ENCODE measurements at places on chromosomes 2 and 18. TPM values are rescaled to one million over a fixed set of nuclear protein-coding genes. Genes with fewer than 3 reads are reported as not detected.

GRCh38 chr2:213923543-213923942 lies 487.3 kb upstream of the VWC2L start:
- no peak for DNase-seq

- DNase-seq, result no peak
Measured at GRCh38 chr2:144364944-144365738, 154.8 kb downstream of the ZEB2 start.

DNA sequence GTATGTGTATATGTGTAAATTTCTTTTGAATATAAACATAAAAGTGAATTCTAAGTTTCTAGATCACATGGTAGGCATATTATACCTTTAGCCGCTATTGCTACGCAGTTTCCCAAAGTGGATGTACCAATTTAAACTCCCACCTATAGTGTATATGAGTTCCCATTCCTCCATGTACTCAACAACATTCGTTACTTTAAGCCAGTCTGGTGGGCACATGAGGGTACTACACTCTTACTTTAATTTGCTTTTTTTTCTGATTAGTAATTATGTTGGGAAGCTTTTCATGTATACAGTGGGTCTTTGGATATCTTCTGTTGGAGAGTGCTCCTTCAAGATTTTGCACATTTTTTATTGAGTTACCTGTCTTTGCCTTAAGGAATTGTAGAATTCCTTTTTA lies 683.8 kb downstream of the ERBB4 start:
- no peak for DNase-seq

- DNase-seq, result no peak
Measured at GRCh38 chr2:97645112-97645694, 659 bp upstream of the COX5B start.

The GULP1 gene
- total RNA-seq, result 25.9 TPM

- DNase-seq, result no peak
Measured at GRCh38 chr18:65227970-65228369, 522.8 kb upstream of the CDH7 start.

The TBR1 gene
- total RNA-seq, result not detected

GRCh38 chr18:26192233-26192632 lies 34.0 kb upstream of the TAF4B start:
- DNase-seq, result no peak

- no peak for DNase-seq
Measured at GRCh38 chr2:44799105-44799504, 142.4 kb upstream of the SIX3 start.

The CTLA4 gene
- not detected for total RNA-seq

- DNase-seq, result no peak
Measured at GRCh38 chr18:23453680-23454058, 582 bp downstream of the RIOK3 start.

GRCh38 chr2:95352310-95353054 lies 50.0 kb upstream of the FAHD2A start:
- peak; percentile 50 for DNase-seq

GRCh38 chr2:122939796-122940195 lies 1085.3 kb upstream of the CNTNAP5 start:
- DNase-seq, result no peak

- no peak for DNase-seq
Measured at GRCh38 chr2:176826356-176826755, 386.2 kb upstream of the HNRNPA3 start.

DNA sequence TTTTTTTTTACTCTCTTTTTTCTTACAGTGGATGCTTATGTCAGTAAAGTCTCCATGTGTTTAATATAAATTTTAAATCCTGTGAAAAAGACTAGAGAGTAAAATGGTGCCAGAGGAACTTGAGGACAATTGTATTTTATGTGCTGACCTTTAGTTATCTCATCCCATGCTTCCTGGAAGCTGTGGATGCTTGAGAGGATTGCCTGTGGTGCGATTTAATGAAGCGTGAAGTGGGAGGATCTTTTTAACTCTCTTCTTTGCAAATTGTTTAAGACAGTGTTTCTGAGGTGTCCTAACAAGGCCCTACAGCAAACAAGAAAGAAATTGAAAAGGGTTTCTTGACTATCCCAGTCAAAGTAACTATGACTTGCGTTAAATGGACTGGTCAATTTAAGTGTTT lies 84.2 kb downstream of the DTNA start:
- no peak for DNase-seq

DNA sequence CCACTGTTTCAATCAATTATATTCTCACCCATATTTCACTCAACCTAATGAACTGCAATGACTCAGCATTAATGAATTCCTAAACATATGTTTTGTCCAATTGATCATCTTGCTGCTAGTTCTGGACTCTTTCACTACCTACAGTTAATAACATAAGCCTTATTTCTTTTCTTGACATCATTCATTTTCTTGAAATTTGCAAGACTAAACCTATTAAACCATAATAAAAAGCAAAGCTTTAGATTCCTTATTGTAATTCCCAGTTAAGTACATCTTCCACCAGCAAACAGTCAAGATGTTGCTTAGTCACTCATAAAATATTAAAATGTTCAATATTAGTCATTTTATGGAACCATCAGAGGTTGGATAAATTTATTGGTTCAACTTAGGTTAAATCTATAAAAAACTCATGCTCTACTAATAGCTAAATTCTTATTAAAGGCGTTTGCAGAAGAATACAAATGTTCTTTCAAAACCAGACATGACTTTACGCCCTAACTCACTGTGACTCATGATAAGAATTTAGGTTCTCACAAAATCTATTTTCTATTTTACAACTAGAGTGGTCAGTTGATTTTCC lies 599.4 kb downstream of the RNF144A start:
- no peak for DNase-seq

The CRYGB gene
- total RNA-seq, result not detected

- no peak for DNase-seq
Measured at GRCh38 chr2:97797355-97797754, 84.0 kb downstream of the ZAP70 start.

DNA sequence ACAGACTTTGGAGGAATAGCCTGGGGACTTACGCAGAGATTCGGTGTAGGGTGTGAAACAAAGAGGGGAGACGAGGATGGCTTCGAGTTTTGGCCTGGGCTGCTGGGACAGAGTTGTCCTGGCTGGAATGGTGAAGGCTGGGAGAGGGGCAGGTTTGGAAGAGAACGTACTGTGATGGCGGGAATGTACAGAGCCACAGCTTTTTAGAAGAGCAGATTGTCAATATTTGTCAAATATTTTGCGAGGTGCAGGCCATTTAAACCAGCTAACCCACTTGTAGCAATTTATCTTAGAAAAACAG lies 14.4 kb upstream of the ITM2C start:
- no peak for DNase-seq

The GPD2 gene
- total RNA-seq, result 14.8 TPM

- DNase-seq, result no peak
Measured at GRCh38 chr18:6871566-6871965, 142.1 kb downstream of the ARHGAP28 start.

- no peak for DNase-seq
Measured at GRCh38 chr18:28432339-28432738, 255.4 kb upstream of the CDH2 start.

GRCh38 chr2:100857915-100858314 lies 38.0 kb downstream of the NPAS2 start:
- DNase-seq, result no peak

DNA sequence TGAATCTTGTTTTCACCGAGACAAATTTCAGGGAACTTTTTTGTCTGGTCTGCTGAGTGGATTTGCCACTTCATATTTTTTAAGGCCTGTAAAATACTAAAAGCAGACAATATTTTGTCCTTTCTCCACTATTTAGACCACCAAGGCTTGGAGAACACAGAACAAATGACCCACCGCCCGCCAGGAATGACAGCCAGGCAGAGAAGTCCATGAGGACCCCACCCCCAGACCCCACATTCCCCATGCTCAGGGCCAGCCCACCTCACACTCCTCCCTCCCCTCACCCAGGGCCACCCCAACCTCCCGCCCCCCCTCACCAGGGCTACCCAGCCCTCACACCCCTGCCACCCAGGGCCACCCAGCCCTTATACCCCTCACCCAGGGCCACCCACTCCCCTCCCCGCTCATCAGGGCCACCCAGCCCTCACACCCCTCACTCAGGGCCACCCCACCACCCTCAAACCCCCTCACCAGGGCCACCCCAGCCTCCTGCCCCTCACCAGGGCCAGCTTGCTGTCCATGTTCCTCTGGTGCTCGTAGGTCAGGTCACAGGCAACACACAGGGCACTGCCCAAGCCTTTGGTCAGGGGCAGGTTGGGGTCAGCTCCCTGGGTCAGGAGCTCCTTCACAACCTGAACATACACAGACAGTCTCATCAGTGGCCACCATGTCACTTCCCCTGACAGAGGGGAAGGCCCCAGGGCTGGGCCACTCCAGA lies 50.6 kb downstream of the ANKMY1 start:
- peak; percentile 54 for DNase-seq

DNA sequence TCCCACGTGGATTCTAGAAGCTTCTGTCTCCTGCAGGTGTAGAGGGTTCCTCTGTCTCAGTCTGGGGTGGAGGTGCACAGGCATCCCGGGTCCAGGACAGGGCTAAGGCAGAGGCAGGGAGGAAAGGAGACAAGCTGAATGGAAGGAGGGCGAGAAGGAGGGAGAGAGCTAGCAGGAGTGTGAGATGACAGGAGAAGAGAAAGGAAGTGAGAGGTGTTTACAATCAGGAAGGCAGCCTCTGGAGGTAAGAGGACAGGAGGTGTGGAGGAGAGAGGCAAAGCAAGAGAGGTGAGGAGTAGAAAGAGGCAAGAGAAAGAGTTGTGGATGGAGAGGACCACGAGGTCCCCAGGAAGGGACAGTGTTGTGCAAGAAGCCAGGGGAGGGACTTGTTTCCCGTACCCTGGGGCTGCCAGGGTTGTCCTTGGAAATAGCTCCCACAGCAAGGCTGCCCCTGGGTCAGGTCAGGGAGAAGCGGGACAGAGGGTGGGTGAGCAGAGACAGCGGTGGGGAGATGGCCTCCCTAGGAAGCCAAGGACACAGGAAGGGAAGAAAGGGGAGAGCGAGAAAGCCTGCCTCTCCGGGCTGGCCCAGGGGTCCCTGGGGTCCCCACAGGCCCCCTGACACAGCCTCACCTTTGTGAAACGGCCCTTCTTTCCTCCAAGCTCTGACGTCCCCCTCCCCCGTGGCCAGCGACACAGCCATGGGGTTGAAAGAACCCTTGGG lies 136.9 kb downstream of the CYP26B1 start:
- DNase-seq, result peak; percentile 57

DNA sequence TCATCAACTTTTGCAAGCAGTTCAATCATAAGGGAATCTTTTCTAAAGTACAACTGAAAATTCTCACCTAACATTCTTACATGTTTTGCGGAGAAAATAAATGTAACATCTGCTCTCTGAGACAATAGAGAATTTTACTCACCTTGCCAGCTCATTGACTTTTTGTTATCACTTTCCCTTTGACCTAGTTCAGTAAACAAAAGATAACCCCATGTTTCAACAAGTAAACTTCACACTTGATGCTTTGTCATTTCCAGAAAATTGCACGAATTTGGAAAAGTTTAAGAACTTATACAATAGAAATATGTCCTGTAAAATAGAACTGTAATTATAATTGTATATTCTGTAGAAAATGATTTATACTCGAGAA lies 1110.0 kb upstream of the ACVR2A start:
- no peak for DNase-seq

DNA sequence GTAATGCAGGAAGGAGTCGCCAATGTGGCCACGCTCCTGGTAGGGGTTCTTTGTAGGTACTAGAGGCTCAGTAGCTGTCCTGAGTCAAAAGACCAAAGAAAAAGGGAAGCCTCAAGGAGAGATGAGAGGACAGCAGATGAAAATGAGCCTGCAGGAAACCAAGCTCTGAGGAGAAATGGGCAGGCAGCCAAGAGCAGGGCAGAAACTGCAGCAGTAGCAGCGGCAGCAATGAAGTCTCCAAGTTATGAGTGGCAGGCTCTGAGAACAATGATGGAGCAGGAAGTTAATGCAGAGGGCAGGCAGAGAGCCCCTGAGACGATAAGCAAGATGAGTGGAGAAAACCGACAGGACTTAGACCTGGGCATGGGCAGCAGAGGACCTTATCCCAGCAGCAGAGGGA lies 48.2 kb upstream of the TMEM200C start:
- DNase-seq, result no peak

The TRIM43 gene
- total RNA-seq, result not detected

The VWC2L gene
- not detected for total RNA-seq

- DNase-seq, result peak; percentile 96
Measured at GRCh38 chr2:43221763-43222474, 4.5 kb downstream of the ZFP36L2 start.

GRCh38 chr2:43127208-43127940 lies 99.0 kb downstream of the ZFP36L2 start:
- peak; percentile 93 for DNase-seq

- peak; percentile 79 for DNase-seq
Measured at GRCh38 chr18:76823587-76824011, 1.2 kb downstream of the ZNF236 start.

The RAMP1 gene
- total RNA-seq, result 114 TPM

- DNase-seq, result no peak
Measured at GRCh38 chr2:42386682-42387081, 25.7 kb upstream of the COX7A2L start.

GRCh38 chr2:130820279-130820861 lies 16.3 kb upstream of the ARHGEF4 start:
- no peak for DNase-seq

DNA sequence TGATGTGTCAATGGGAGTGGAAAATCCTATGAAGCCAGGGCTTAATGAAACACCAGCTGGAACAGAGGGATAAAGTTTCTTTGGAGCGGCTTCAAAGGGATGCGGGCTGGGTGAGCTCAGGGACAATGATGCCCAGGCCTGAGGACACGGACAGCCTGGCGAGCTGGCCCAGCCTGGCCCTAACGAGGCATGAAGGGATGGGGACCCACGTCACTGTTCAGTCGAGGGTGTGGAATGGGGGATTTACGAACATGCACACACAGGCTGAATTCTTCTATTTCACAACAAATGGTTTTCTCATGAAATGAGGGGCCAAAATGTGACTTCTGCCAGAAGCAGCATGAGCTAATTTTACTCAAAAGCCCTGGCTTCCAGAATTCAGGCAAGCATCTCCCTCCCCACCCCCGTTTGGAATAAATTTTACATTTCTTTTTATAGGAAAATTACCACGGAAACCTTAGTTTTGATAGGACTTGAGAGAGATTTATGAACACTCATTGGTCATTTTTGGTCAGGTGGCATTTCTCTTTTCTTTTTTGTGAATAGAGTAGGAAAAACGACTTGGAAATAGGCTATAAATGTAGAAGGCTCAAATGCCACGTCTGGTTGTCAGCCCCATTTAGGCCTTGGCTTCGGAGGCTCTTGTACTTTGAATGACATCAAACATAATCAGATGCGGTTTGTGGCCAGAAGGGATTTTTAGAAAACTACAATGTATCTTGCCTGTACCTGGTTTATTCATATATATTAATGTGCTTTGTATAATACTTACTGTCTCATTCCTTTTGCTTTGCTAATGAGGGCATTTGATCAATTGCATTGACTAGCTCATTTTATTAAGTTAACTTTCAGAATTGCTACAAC lies 893.8 kb upstream of the CELF4 start:
- no peak for DNase-seq
